ENCODE measurements at places on chromosomes 12 and 14. TPM values are rescaled to one million over a fixed set of nuclear protein-coding genes. Genes with fewer than 3 reads are reported as not detected.

The GPR84 gene
- not detected for total RNA-seq

The FITM1 gene
- 144 TPM for total RNA-seq

The P2RX7 gene
- total RNA-seq = 0.21 TPM

The FZD10 gene
- total RNA-seq = not detected

The PLEKHD1 gene
- total RNA-seq = 1.1 TPM

The NPFF gene
- total RNA-seq = not detected

The CMKLR1 gene
- 10.6 TPM for total RNA-seq

The NFE2 gene
- 1.4 TPM for total RNA-seq

GRCh38 chr12:65668981-65669695 is 155.1 kb upstream of the HMGA2 start:
- DNase-seq = no peak

- peak; percentile 2 for DNase-seq
Measured at GRCh38 chr12:29131539-29131938, 17.5 kb upstream of the FAR2 start.

GRCh38 chr14:102517392-102518062 is 8.0 kb upstream of the ANKRD9 start:
- DNase-seq = no peak

DNA sequence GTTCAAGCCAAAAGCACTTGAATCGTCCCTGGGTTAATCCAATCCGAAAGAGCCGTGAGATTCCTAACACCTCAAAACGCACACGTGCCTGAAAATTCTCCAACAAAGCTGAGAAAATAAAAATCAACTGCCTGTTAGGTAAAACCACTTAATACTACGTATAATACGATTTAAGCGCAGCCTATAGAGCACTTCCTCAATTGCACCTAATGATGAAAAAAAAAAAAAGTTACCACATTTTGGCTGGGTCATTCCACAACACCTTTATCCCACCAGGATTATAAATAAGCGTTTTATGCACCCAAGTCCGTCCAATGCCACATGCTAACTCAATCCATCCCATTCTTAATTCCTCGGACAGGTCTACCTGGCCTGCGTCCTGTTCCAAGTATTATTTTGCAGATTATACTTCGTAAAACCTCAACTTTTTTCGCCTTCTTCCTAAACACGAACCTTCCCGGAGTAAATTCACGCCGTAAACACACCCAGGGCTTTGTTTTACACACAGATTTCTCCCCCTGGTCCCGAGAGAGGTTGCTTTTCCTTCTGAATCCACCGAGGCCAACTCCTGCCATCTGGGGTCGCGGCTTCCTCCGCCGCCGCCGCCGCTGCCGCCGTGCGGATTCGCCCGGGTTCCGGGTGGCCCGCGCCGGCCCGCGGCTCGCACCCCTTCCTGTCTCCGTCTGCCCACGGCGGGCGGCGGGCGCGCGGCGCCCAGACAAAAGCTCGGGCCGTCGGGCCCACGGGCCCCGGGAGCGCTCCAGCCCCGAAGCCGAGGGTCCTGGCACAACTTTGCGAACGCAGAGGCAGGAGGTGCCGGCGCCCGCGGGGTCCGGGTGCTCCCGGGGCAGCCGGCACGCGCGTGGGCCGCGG is 66.2 kb downstream of the RNF34 start:
- DNase-seq = peak; percentile 30

- DNase-seq = no peak
Measured at GRCh38 chr12:98861251-98861650, 216.2 kb downstream of the APAF1 start.

DNA sequence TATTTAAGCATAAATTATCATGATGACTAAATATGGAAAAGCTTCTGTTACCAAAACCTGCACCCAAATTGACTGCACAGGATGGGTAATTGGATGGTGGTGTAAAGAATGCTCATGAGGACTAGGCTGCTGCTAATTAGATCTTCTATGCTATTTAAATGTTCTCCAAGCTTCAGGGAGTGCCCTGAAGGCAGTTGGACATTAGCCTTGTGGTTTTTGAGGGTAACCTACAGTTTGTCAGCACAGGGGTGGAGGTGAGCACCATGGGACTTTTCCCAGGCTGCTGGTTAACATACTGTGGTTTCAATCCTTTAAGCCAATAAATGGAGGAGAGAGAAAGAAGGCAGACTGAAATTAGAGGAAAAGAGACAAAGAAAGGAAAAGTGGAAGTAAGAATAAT is 145.0 kb downstream of the WIF1 start:
- peak; percentile 82 for DNase-seq

DNA sequence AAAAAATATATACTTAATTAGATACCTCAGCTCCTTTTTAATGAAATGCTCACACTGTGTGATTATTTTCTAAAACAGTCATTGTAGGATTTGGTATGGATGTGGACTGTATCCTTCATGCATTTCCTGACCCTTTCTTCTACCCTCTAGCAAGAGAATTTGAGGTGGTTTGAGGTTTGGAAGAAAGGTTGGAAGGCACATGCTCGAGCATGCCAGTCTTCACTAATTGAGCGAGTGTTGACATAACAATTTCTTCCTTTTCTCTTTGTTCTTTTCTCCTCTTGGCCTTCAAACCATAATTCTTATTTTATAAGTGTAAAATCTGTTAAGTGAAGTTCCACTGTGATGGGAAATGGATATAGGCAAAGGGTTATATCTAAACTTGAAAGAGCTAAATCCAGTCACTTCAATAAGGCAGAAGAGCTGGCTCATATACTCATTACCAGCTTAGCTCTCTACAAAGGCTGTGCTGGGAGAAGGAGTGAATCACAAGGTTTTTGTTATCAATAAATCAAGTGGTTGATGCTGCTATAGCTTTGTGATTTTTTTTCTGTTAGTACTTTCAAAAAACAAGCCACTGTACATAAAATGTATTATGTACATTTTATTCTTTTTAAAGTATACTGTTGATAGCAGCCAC is 16.2 kb upstream of the PTHLH start:
- no peak for DNase-seq

GRCh38 chr14:85597701-85598100 is 67.8 kb downstream of the FLRT2 start:
- no peak for DNase-seq

- DNase-seq = peak; percentile 6
Measured at GRCh38 chr12:27732281-27732680, 21.6 kb downstream of the MRPS35 start.

- no peak for DNase-seq
Measured at GRCh38 chr12:22653075-22653474, 28.1 kb downstream of the ETNK1 start.

GRCh38 chr14:81434230-81434629 is 34.1 kb upstream of the STON2 start:
- DNase-seq = no peak

- no peak for DNase-seq
Measured at GRCh38 chr14:39755269-39755878, 323.1 kb upstream of the FBXO33 start.

- DNase-seq = no peak
Measured at GRCh38 chr12:18151036-18151435, 61.0 kb upstream of the RERGL start.

Data from myocyte (in vitro differentiated cells).